ENCODE measurements at places on chromosomes 2 and 18.

GRCh38 chr18:37499044-37499443 lies 66.6 kb downstream of the CELF4 start:
- peak; percentile 63 for DNase-seq

DNA sequence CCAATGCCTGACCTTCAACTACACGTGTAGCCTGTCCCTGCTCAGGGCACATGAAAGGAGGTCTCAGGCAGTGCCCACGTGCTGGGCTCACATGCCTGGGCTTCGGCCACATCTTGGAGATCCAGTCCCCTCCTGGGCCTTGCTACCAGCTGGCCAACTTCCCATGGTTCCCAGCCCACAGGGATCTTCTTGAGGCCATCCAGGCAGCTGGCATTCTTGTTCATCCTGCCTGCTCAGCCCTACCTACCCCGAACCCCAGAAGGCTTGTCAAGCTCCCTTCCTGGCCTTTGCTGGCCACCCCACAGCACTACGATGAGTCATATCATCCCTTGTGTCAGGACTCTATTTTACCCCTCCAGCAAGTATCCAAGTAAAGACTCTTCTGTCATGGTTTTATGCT lies 97.1 kb downstream of the ZBTB7C start:
- DNase-seq = no peak

GRCh38 chr2:151410485-151410834 lies 758 bp downstream of the RIF1 start:
- DNase-seq = peak; percentile 63

- no peak for DNase-seq
Measured at GRCh38 chr2:53021828-53022227, 745.8 kb upstream of the CHAC2 start.

GRCh38 chr18:42274488-42275137 lies 319.6 kb downstream of the PIK3C3 start:
- DNase-seq = peak; percentile 77

GRCh38 chr2:187206071-187206470 lies 242.0 kb downstream of the CALCRL start:
- DNase-seq = no peak

- no peak for DNase-seq
Measured at GRCh38 chr18:74521068-74521725, 13.1 kb upstream of the CNDP1 start.

GRCh38 chr2:200219309-200220113 lies 87.0 kb upstream of the SPATS2L start:
- peak; percentile 82 for DNase-seq

DNA sequence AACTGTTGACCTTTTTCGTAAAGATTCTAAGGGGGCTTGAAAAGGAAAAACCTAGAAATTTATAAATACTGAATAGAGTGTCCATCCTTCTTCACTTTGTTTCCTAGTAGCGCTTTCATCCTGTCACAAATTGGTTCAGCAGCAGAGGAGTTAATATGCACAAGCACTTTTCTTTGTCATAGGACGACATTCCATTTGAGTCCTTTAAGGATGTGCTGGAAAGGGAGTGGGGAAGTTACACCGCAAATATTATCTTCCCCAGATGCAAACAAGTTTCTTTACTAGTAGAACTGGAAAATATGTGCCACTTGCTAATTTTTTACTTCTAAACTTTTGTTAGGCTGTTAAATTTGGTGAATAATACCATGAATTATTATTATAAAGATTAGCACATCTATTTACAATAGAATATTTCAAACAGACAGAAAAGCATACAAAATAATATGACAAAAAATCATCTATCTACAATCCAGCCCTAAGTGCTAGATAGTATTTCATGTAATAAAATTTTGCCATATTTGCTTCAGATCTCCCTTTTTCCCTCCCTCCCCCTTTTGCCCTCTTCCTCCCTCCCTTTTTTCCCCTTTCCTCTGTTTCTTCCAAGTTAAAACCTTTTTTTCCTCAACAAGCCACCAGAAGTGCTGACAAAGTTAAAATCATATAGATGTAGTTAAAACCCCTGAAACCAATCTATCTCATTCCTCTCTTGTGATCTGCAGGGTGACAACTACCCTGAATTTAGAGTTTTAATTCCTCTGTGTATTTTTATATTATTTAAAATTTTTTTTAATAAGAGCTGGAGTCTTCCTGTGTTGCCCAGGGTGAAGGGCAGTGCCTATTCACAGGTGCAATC lies 50.5 kb upstream of the MAP4K3 start:
- DNase-seq = no peak

DNA sequence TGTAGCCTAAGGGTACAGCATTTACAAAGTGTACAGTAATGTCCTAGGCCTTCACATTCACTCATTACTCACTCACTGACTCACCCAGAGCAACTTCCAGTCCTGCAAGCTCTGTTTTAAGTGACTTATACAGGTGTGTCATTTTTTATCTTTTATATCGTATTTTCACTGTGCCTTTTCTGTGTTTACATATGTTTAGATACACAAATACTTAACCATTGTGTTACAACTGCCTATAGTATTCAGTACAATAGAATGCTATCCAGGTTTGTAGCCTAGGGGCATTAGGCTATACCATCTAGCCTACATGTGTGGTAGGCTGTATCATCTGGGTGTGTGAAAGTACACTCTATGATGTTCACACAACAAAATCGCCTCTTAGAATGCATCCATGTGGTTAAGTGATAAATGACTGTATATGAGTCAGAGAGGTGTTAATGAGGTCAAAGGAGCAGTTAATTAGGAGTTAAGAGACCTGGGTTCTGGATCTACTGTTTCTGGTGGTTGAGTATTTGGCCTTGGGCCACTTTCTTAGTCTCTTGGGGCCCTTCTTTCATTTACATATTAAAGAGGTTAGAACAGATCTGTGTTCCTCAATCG lies 149.1 kb downstream of the GREB1L start:
- no peak for DNase-seq

- peak; percentile 62 for DNase-seq
Measured at GRCh38 chr2:105888625-105889024, 143.9 kb downstream of the NCK2 start.

- DNase-seq = no peak
Measured at GRCh38 chr2:39922679-39923405, 143.8 kb upstream of the THUMPD2 start.

DNA sequence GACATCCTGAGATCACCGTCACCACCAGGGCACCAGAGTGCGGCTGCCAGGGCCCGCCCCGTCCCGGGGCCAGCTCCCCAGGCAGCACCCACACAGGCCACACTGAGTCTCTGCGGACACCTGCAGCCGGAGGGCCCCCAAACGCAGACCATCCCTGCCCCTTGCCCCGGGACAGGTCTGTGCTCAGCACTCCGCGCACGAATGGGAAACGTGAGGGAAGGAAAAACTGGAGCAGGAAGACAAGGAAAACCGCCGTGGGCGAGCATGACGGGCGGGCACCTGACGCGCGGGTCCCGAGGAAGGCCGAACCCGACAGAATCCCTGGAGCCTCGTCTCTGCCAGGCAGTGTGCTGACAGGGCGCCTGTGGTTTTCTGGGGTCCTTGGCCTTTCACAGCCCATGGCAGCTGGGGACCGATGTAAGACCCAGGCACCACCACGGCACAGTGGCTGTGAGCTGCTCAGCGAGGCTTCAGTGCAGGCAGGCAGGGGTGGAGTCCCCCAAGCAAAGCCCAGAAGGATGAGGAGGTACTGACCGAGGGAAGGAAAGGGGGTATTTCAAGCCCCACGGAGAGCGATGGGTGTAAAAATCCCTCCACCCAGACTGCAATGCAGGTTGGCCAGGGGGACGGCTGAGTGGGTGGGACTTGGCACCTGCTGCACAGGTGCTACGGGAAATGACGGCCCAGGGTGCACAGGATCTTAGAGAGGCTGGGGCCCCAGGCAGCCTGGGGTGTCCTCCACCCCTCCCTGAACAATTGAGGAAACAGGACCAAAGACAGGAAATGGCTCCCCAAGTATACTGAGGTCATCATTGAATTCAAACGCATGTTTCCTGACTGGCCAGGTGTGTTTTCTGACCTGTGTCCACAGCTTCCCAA lies 59.0 kb downstream of the PXDN start:
- DNase-seq = no peak

DNA sequence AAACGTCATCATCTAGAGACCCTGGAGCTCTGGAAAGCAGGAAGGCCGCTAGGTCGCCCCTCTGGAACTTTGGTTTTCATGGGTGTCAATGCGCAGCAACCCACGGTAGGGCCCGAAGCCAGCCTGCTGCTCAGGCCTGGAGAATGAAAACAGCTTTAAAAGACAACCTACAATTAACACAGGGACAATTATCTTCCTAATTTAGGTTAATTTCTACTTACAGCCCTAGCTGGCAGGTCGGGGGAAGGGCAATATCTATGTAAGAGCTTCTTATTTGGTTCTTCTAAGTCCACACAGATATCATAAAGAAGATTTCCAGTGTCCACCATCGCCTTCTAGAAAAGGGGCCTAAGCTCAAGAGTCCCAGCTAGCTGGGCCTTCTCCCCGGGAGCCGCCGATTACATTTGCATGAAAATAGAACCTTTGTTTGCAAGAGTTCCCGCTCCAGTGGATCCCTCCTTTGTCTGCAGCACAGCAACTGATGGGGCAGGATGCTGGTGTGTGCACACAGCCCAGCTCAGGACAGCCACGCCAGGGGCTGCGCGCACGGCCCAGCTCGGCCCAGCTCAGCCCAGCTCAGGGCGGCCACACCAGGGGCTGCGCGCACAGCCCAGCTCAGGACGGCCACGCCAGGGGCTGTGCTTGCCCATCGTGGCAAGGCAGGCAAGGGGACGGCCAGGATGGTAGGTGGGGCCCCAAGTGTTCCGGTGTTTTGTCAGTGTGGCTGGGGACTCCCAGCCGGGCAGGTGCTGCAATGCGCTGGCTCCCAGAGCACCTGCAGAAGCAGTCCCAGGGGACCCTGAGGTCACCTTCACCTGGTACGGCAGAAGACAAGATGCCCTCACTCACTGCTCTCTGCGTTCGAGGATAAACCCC lies 109.1 kb downstream of the HDAC4 start:
- no peak for DNase-seq

- DNase-seq = no peak
Measured at GRCh38 chr2:233343171-233343705, 11.1 kb upstream of the DGKD start.

DNA sequence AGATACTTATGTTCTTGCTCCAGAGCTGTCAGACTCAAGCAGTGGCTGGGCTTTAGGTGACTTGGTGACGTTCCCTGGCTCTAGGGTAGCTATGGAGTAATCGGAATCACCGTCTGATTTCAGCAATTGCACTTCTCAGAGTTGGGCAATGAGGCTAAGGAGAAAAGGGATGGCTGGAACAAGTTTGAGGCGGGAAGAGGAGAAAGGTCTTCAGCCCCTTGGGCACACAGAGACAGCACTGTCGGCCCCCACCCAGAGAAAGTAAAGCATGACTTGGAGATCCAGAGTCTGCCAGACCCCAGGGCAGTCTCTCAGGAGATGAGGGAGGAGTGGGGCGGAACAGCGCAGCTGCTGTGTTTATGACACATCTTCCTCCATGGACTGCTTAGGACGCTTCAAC lies 114.5 kb downstream of the KLHL29 start:
- no peak for DNase-seq

- no peak for DNase-seq
Measured at GRCh38 chr2:134139611-134140010, 114.3 kb upstream of the MGAT5 start.

GRCh38 chr2:138516030-138516704 lies 14.6 kb downstream of the SPOPL start:
- DNase-seq = no peak

- no peak for DNase-seq
Measured at GRCh38 chr18:43780782-43781340, 503.6 kb upstream of the SYT4 start.

DNA sequence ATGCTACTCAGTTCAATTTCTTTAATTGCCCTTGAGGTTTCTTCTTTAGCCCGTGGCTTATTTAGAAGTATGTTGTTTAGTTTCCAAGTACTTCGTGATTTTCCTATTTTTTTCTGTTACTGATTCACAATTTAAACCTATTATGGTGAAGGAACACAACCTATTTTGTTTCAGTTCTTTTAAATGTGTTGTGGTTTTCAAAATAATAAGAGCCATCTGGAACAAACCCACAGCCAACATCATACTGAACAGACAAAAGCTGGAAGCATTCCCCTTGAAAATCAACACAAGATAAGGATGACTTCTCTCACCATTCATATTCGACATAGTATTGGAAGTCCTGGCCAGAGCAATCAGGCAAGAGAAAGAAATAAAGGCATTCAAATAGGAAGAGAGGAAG lies 155.2 kb downstream of the GALNT1 start:
- no peak for DNase-seq

GRCh38 chr2:46225150-46225625 lies 72.0 kb upstream of the EPAS1 start:
- no peak for DNase-seq

- peak; percentile 29 for DNase-seq
Measured at GRCh38 chr2:68302281-68302875, 17.4 kb downstream of the CNRIP1 start.

GRCh38 chr2:1707771-1708418 lies 36.4 kb downstream of the PXDN start:
- no peak for DNase-seq

DNA sequence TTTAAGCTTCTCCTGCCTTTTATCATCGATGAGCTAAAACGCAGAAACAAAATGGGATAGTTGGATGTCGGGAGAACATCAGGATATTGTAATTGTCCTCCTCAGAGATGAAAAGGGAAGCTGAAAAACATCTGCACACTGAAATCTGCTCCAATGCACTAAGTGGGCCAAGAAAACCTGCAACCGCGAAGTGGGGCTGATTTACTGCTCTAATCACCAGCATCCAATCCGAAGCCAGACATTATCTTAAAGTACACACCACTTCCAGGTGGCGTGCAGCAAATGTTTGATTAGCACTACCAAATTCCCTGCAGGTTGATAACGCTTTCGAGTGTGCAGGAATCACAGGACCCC lies 230.3 kb upstream of the SLC14A2 start:
- DNase-seq = no peak

DNA sequence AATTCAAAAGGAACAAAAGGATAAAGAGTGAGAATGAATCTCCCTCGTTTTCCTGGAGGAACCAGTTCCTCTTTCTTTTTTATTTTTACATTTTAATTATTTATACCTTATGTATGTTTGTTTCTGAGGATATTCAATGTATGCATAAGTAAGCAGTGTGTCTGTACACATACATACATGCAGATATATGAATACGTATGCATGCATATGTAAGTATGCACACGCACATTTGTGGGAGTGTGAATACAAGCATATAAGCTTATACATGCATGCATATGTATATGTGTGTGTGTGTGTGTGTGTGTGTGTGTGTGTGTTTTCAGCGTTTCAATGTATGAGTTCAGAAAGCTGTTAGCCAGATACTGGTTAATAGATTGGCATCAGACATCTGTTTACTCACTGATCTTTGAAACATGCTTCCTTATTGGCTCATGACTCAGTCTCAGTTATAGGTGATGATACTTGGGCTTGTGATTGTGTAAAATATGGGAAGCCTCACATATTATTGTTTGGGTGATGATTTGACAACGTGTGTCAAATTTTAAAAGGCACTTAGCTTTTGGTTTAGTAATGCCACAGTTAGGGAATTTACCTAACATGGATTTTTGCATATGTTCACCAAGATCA lies 279.7 kb upstream of the TRIB2 start:
- DNase-seq = no peak
